ENCODE measurements at places on chromosomes 5 and 9.
A peak's percentile ranks its signal among the peaks of the same experiment; 100 is the strongest.

GRCh38 chr9:128091144-128091543 lies 23.1 kb downstream of the SLC25A25 start:
- DNase-seq = peak; percentile 83

- DNase-seq = no peak
Observed at GRCh38 chr9:115398996-115399395, 281.0 kb upstream of the TNC start.

DNA sequence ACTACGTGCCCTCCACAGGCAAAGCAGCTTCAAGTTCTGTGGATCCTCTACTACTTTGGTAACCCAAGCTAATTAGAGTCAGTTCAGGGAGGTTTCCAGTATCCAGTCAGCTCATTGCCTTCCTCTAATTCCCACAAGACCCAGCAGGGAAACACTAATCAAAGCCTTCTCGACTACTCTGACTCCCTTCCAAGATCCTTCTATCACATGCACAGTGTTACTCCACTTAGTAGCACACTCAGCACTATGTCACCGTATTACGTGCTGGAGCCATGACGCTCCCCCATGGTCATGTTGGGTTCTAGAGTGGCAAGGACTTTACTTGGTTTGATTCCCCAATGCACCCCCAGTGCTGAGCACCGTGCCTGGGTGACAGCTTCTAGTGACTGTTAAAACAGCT lies 53.0 kb downstream of the DCP2 start:
- DNase-seq = peak; percentile 44

DNA sequence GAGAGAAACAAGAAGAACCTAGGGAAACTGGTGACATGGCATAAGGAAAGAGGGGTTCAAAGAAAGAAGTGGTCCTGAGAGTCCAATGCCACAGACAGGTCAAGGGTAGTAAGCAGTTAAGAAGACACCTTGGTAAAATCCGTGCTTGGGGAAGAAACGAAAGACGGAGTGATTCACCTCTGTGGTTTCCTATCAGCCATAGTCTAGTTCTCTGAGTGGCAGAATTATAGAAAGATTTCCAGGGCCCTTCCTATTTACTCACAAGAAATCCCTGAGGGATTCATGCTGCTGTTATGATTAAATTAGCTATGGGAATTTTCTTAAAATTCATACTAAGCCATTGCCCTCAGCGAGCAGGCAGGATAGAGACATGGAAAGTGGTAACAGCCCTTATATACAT lies 31.7 kb downstream of the IL33 start:
- peak; percentile 66 for DNase-seq

DNA sequence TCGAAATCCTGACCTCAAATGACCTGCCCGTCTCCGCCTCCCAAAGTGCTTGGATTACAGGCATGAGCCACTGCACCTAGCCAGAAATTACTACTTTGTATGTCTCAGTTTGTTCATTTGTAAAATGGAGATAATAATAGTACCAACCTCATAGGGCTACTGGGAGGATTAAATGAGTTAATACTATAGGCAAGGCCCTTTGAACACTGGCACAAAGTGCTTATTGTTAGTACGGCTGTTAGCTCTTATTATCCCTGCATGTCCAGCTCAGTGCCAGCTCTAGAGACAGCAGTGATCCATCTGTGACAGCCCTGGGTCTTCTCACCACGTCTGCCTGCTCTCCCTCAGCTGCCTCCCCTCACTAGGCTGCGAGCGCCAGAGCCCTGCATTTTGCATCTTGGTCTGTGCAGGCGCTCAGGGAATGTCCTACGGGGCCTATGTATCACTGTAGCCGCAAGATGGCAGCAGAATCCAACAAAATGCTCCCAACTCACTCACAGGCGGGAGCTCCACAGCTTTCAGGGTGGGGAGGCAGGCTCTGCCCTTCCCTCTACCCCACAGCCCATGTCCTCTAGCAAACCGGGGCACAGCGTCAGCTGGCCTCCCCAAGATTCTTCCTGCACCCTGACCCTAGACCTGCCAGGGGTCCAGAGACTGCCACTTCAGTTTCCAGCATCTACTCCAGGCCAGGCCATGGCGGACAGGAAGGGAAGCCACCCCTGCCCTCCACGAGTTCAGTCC lies 17.7 kb upstream of the AKNA start:
- DNase-seq = peak; percentile 64

DNA sequence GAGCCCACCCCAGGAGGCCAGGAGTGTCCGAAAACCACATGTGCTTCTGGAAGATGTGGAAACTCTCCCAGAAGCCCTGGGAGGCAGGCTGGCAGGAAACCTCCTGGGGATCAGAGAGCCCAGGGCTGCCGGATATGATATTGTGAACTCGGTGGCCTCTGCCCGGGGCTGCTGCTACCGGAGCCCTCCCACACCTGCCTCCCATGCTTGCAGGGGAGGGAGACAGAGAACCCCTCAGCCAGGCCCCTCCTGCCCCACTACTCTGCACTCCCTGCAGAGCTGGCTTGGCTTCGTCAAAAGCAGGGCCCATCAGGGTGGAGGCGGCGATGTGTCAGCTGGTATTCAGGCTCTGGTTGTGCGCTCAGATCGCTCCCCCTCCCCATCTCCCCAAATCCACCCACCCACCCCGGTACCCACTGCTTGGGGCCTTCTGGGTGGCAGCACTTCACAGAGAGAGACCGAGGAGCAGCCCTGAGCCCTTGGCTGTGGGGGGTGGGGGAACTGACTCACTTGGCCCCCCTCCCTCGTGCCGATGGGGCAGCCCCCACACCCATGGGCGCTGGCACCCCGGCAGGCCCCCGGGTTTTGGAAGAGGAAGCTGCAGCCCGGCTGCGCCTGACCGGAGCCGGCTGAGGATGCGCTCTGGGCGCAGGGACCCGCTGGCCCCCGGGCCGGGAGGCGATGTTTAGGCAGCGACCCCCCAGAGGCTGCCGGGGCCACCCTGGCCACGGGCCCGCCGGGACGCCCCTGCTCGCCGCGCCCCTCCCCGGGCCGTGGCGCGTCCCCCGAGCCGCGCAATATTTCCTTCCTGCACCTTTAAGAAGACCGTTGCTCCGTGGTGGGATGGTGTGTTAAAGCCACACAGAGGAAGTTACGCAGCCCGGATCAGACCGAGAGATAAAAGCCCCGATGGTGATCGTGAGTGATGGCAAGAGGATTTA lies 786 bp upstream of the NTNG2 start:
- DNase-seq = peak; percentile 87

GRCh38 chr9:30732060-30732459 lies 1652.4 kb upstream of the ACO1 start:
- DNase-seq = no peak

- no peak for DNase-seq
Observed at GRCh38 chr5:78610636-78611035, 37.9 kb downstream of the LHFPL2 start.

- no peak for DNase-seq
Observed at GRCh38 chr5:171986772-171987171, 19.7 kb downstream of the FBXW11 start.

DNA sequence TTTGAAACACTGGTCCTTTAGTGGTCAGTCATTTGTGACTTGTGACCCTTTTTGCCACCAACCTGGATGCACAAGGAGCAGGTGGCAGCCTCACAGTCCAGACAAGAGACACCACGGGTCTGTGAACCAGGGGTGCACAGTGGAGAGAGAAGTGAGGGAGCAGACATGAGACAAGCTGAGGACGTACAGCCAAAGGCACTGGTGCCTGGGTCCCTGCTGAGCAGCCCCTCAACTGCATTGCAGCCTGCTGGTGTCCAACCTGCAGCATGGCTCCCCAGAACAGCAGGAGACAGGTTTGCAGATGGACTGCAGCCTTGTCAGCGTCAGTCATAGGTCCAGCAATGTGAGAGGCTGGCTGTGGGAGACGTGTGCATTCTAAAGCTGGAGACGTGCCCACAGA lies 124.2 kb upstream of the FSTL4 start:
- no peak for DNase-seq

DNA sequence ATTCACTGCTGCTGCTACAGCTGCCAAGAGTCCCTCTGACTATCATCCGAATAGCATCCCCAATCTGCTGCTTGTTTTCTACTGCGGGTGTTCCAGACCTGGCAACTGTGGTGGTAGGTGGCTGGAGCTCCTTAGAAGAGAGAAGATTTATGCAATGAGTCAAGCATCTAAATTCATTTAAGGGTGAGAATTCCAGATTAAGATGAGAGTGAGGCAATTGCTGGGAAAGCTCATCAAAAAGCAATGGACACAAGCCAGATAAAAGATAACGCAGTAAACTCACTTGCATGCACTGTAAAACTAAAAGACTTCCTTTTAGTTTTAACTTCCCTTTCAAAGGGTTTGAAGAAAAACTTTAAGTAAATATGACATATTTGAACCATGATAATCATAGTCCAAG lies 3.9 kb downstream of the PLK2 start:
- peak; percentile 66 for DNase-seq

DNA sequence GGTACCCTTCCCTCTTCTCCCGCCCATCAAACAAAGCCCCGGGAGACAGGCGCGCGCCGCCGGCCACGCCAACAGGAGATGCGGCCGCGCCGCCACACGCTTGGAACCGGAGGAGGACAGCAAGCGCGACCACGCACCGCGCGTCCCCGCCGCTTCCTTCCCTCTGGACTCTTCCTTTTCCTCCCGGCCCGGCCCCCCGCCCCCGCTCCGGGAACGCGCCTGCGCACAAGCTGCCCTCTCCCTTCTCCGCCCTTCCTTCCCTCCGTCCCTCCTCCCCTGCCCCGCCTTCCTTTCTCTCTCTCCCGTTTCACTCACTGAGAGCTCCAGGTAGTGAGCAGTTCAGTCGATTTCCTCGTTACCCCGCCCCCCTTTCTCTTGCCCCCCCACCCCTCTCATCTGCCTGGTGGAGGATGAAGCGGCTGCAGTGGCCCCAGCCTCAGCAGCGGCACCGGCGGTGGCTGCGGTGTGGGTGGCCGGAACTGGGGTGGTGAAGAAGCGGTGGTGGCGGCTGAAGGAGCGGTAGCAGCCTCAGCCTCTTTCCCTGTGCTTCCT lies at the start of gene RASA1:
RASA1 (plus strand) TSS at position 310 of the 552 bp plus-strand sequence. CDS start 569 bp downstream, outside the sequence.
- peak; percentile 83 for DNase-seq

DNA sequence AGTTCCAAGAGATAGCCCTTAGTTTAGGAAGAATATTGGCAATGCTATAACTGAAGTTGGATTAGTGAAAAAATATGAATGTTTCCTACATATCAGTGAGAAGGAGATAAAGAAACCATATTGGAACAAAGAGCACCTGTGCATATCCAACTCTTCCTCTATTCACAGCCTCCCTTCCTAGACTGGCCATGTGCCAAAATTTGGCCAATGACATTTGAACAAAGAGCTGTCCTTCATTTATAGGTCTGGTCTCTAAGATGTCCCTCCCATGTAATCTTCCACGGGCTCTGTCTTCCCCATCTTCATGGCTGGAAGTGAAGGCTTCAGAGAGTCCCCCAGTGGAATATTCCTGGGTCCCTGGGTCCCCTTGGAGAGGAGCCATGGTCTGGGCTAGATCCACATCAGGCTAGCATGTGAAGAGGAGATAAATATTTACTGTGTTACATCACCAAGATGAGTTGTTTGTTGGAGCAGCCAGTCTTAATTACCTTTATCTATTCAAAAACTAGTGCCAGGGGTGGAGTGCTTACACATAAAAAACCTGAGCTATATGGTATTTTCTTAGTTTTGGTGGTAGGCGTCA lies 190.0 kb upstream of the S1PR3 start:
- DNase-seq = no peak

- DNase-seq = no peak
Observed at GRCh38 chr5:142769251-142769792, 855 bp upstream of the ARHGAP26 start.
